ENCODE measurements at places on chromosomes 6 and 20. TPM values are rescaled to one million over a fixed set of nuclear protein-coding genes. Genes with fewer than 3 reads are reported as not detected.

RPS6KA2 gene
- total RNA-seq, result 19.1 TPM

PNPLA1 gene
- not detected for total RNA-seq

TMEM244 gene
- not detected for total RNA-seq

SLC26A8 gene
- not detected for total RNA-seq

ERMARD gene
- total RNA-seq, result 21.1 TPM

Data from activated naive CD4-positive, alpha-beta T cell treated with anti-CD3 and anti-CD28 coated beads for 36 hours (primary cell).